GM06990 (cell line): ENCODE measurements at places on chromosomes 7 and 10.

GRCh38 chr7:132145466-132145865, 430.8 kb downstream of the PLXNA4 start:
- DNase-seq = no peak

DNA sequence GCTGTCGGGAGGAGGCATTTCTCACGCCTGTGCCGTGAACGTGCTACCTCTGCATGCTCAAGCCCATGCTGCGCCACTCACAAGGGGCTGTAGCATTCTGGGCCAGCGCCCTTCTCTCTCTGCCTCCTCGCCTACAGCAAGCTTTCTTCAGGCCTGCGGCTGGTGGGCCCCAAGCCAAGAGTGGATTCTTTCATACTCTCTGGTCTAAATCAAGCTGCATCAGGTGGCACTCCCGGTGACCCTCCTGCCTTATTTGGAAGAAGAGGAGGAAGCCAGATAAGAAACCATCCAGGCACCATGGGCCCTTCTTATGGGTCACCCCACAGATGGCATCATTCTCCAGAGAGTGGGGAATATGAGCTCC, 86.7 kb upstream of the DUSP5 start:
- DNase-seq = no peak

DNA sequence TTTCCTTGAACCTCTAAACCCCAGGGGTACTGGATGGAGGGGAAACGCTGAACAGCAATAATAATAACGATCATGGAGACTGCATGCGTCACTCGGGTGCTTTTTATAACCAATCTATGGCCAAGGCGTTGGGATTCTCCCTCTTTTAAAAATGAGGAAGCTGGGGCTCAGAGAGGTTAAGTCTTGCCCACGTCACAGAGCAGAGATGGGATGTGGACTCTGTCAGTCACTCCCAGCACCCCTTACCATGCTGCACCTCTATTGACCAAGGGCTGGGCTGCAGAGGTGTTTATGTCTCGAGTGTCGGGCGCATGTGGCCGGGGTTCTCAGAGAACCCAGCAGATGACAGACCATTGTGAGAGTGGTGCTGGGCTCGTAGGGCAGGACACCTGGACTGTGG, 129.9 kb downstream of the CDH23 start:
- no peak for DNase-seq

- DNase-seq = no peak
These were observed 166.0 kb upstream of the EEPD1 start for GRCh38 chr7:35987016-35987415.

GRCh38 chr7:102253066-102253972, 33.3 kb upstream of the SH2B2 start:
- DNase-seq = no peak

DNA sequence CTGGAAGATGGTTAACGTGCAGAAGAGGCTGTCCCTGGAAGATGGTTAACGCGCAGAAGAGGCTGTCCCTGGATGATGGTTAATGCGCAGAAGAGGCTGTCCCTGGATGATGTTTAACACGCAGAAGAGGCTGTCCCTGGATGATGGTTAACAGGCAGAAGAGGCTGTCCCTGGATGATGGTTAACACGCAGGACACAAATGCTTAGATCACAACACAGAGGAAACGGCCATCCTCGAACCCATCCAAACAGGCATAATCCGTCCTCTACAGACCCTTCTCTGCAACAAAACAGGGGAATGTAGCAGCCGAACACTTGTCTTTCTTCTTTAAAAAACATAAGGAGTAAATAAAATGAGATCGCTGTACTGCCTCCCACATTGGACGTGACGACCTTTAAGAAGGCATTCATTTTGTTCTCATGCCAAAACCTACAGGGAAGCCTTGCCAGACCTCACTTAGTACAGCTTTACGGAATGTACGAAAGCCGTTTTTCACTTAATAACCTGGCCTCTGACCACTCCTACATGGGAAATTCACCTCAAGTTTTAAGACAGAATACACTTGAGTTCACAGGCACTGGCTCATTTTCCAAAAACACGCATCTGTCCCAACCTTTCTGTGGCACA, 245.2 kb downstream of the ZMYND11 start:
- DNase-seq = no peak

GRCh38 chr7:101058355-101058754, 26.9 kb upstream of the TRIM56 start:
- peak; percentile 9 for DNase-seq

- no peak for DNase-seq
These were observed 80.0 kb upstream of the UNC5B start for GRCh38 chr10:71132321-71132810.

DNA sequence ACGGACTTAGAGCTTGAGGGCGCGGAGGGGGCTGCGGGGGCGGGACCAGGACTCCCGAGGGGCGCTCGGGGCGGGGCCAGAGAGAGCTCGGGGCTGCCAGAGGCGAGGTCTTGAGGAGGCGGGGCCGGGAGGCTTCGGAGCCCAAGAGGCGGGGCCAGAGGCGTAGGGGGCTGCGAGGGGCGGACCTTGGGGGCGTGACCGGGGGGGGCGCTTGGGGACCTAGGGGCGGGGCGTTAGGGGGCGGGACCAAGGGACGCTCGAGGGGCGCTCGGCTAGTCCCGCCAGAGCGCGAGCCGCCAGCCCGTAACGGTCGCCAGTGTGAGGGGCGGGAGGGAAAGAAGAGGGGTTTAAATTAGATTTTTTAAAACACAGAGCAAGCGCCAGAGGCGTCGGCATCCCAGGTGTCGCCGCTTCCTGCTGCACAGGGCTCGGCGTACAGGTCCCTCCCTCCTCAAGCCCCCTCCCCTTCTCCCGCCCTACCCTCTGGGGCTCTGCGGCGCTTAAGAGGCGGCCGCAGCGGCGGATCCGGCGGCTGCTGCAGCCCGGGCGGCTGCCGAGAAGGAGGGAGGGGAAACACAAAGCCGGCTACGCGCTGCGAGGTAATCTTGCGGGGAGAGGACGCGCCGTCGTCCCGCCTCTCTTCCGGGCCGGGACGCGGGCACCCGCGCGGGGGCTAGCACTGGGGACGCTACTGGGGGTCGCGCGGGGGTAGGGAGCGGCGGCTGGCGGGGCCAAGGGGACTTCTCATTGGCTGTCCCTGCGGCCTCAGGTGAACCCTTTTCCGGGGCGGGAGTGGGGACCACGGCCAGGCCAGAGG, at the start of gene ADD3:
Gene ADD3 (plus strand): TSS at position 284 of the 817 bp plus-strand sequence. CDS start 92,670 bp downstream, outside the sequence.
- peak; percentile 89 for DNase-seq

GRCh38 chr10:57038531-57038930, 677.5 kb upstream of the ZWINT start:
- no peak for DNase-seq

DNA sequence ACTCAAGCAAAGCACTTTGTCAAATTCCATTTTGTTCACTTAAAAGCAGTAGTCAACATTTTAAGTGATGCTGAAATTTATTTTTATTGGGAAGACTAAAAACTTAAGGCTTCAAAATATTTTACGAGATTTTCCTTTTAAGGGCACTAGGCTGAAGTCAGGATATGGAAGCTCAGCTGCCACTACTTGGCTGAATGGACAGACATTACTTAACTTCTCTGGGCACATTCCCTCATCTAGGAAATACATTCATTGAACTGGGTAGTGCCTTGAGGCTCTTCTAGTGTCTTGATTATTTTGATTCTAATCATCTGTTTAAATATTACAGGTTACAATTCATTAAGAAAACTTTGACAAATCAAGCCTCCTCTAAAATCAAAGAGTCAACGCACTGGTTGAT, 11.1 kb downstream of the MEOX2 start:
- DNase-seq = no peak

DNA sequence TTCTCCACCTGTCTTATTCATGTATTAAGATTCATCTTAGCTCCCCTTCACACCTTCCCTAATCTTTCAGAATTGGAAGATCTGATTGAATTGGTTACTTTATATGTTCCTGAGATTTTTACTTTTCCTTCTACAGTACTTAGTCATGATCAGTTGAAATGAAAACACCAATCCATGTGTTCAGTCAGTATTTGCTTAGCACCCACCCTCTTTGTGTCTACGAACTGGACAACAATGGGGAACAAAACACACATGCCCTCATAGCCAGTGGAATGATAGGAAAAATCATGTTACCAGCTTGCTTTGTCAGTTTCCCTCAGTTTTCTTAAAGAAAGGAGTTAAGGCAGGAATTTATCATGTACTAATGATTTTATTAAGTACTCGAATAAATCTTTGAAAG, 2.0 kb downstream of the MASTL start:
- DNase-seq = no peak

- DNase-seq = no peak
These were observed 298.7 kb downstream of the BAMBI start for GRCh38 chr10:28975891-28976531.

- no peak for DNase-seq
These were observed 51.8 kb downstream of the CUX1 start for GRCh38 chr7:101869026-101869900.

DNA sequence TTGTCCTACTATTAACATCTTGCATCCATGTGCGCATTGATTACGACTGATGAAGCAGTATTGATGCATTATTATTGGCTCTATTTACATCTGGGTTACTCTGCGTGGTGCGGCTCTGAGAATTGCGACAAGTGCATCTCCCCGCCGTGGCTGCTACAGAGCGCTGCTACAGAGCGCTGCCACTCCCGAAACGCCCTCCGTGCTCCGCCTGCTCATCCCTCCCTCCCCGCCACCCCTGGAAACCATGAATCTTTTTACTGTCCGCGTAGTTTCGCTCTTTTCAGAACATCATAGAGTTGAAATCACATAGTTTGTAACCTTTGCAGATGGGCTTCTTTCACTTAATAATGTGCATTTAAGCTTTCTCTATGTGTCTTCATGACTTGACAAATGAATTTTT, 74.1 kb downstream of the ADARB2 start:
- no peak for DNase-seq

GRCh38 chr7:84294847-84295455, 100.4 kb upstream of the SEMA3A start:
- no peak for DNase-seq

- DNase-seq = no peak
These were observed 254.3 kb upstream of the LRRTM3 start for GRCh38 chr10:66671562-66671961.

DNA sequence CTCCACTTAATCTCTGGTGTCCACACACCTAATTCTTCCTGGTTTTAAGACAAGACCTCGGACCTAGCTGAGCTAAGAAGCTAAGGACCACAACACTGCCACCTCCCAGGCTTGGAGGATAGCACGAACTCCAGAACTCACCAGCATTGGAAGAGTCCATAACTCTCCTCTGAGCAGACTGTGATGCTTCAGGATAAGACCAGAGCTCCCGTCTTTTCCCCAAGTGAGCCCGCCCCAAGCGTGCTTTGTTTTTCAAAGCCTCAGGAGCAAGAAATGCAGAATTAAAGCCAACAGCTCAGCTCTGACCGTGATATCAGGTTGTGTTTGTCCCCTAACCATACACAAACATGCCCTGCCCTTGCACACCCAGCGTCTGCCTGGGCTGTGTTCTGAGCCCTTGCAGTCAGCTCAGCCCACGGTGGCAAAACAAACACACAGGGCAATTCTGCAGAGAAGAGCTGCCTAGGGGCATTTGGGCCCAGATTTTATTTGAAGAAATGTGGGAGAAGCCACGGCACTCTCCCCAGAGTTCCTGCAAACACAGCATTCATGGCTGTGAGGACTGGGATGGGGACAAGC, 145.4 kb downstream of the WDR11 start:
- DNase-seq = no peak

- DNase-seq = no peak
These were observed 134.1 kb upstream of the GDF10 start for GRCh38 chr10:47165711-47166404.

DNA sequence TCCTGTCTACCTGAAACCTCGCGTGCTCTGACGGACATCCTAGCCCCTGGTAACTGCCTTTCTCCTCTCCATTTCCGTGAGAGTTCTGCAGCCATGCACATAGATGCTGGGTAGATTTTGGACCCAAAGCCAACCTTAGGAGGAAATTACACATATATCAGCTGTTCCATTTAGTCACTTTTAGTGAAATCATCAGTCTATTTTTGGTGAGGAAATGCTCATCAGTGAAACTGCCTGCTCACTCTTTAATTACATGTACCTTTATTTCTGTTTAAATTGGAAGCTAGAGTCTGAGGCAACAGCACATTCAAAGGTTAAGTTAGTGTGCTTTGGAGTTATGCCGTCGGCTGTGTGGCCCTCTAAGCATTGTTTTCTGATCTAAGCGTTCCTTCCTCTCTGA, 231.3 kb downstream of the WDR37 start:
- no peak for DNase-seq

DNA sequence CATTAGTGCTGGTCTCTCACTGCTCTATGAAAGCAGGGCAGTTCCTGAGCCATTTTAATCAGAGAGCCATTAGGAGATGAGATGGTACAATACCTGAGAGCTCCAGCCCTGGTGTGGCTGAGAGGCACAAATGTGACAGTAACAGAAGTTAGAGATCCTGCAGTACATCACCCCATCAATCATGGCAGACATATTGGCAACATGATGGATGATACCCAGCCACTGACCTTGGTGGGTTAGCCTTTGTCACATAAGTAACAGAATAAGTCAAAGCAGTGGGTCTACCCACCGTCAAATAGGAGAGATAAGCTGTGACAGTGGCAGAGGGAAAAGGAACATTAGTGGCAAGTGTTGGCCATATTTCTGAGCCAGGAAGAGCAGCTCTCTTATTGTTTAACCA, 53.3 kb upstream of the NXPH1 start:
- no peak for DNase-seq

GRCh38 chr10:22460101-22460500, 114.8 kb downstream of the SPAG6 start:
- no peak for DNase-seq

- DNase-seq = peak; percentile 38
These were observed 427.4 kb downstream of the SH2D4B start for GRCh38 chr10:80964955-80965614.

DNA sequence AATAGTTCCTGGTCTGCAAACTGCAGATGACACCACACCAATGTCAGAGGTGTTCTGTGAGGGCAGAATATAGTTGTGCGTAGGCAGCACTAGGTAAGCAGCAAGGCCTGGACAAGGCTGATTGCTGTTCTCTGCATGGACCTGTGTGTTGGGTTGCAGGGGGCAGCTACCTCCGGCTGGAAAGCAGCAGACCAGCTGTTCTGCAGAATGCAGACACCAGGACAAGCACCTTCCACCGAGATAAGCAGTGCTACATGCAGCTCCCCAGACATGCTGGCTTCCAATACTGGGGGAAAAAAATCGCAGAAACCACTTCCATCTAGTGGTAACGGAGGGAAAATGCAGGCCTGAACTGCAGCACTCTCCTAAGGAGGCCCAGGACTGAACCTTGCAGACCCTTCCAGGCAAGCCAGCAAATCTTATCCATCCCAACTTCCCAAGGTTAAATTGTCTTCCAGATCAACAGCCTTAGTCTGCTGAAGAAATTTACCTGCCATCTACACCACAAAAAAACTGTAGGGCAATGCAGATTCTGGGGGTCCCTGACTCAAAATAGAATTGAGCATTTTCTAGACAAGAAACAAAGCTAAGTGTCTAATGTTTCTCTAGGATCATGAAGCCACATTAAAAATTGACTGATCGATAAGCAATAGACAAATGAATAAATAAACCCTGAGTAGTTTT, 50.5 kb upstream of the COBL start:
- no peak for DNase-seq

DNA sequence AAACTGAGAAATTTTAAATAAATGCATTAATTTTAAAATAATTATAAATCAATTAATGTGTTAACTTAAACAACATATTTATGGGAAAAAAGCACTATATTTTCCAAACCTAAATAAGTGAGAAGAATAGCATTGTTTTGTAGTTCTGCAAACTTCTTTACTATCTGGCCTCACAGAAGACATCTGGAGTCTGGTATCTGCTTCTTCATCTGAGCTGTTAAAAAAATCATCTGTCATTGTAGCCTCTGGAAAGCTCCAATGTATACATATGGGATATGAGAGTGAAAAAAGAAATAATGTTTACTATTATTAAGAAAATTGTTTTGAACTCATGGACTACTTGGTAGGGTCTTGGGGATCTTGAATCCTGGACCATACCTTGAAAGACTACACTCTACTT, 32.2 kb downstream of the CTTNBP2 start:
- no peak for DNase-seq
